ENCODE measurements at places on chromosomes 13 and 19.

GRCh38 chr13:100954430-100955305 is 280.1 kb upstream of the TMTC4 start:
- no peak for DNase-seq

DNA sequence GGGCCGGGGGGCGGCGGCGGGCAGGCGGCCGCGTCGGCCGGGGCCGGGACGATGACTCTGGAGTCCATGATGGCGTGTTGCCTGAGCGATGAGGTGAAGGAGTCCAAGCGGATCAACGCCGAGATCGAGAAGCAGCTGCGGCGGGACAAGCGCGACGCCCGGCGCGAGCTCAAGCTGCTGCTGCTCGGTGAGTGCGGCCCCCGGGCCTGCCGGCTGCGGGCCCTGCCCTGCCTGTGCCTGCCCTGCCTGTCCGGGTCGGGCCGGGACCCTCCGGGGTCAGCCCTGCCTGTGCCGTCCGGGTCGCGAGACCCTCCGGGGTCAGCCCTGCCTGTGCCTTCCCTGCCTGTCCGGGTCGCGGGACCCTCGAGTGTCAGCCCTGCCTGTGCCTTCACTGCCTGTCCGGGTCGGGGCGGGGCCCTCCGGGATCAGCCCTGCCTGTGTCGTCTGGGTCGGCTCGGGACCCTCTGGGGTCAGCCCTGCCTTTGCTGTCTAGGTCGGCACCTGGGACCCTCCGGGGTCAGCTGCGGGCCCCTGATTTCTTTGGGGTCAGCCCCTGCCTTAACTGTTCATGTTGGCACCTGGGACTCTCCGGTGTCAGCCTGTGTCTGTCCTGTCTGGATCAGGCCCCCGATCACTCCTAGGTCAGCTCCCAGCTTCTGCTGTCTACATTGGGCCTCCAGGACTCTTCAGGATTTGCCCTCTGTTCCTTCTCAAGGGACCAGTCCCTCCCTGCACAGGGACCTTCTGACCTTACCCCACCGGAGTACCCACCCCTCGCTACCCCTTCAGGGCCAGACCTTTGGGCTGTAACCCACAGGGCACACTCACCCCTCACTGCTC is 659 bp downstream of the GNA11 start:
- DNase-seq = no peak

GRCh38 chr13:79803989-79804388 is 323.0 kb downstream of the NDFIP2 start:
- no peak for DNase-seq

GRCh38 chr13:72384186-72384823 is 343.1 kb downstream of the MZT1 start:
- no peak for DNase-seq

- no peak for DNase-seq
These were observed 254.7 kb downstream of the DNAJC15 start for GRCh38 chr13:43278127-43278526.

- no peak for DNase-seq
These were observed 62.6 kb downstream of the STK24 start for GRCh38 chr13:98514288-98514687.

- no peak for DNase-seq
These were observed 156.4 kb downstream of the COL4A1 start for GRCh38 chr13:110150384-110151101.

DNA sequence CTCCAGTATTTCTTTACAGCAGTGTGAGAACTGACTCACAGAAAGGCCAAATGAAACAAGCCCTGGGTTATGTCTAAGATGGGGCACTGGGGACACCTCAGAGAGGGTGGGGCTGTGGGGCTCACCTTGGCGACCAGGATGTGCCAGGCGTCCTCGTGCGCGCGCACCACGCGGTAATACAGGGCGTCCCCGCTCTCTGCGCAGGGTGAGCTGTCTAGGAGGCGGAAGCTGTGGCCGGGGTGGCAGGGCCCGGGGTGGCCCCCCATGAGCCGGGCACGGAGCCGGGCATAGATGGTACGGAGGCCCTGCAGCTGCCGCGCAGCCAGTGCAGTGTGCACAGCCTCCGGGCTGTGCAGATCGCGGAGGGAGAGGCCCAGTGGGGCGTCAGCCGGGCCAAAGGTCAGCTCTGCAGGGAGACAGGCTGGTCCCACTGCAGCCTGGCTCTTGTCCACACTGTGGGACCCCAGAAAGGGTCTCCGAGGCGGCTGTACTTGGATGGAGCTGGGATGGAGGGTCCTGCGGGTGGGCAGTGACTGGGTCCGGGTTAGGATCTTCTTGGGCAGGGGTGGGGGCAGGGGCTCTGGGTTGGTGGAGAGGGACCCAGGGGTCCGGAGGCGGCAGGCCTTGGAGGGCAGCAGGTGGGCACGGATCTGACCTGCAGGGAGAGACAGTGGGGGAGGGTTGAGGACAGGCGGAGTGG is 3.4 kb downstream of the PEAK3 start:
- DNase-seq = no peak

DNA sequence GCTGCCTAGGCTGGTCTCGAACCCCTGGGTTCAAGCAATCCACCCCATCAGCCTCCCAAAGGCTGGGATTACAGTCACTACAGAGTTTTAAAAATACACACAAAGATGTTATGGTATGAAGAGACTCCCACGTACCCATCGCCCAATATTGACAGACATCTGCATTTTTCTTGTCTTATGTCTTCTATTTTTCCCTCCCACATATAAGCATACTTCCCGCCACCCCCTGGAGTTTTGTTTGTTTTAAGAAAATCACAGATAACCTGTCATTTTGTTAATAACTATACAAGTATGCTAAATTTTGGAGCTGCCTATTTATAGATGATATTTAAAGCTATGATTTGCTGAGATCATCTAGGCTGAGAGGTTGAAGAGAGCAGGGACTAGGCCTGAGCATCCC is 6.2 kb upstream of the SMG9 start:
- no peak for DNase-seq

- DNase-seq = no peak
These were observed 27.1 kb downstream of the MEGF8 start for GRCh38 chr19:42352301-42353259.

DNA sequence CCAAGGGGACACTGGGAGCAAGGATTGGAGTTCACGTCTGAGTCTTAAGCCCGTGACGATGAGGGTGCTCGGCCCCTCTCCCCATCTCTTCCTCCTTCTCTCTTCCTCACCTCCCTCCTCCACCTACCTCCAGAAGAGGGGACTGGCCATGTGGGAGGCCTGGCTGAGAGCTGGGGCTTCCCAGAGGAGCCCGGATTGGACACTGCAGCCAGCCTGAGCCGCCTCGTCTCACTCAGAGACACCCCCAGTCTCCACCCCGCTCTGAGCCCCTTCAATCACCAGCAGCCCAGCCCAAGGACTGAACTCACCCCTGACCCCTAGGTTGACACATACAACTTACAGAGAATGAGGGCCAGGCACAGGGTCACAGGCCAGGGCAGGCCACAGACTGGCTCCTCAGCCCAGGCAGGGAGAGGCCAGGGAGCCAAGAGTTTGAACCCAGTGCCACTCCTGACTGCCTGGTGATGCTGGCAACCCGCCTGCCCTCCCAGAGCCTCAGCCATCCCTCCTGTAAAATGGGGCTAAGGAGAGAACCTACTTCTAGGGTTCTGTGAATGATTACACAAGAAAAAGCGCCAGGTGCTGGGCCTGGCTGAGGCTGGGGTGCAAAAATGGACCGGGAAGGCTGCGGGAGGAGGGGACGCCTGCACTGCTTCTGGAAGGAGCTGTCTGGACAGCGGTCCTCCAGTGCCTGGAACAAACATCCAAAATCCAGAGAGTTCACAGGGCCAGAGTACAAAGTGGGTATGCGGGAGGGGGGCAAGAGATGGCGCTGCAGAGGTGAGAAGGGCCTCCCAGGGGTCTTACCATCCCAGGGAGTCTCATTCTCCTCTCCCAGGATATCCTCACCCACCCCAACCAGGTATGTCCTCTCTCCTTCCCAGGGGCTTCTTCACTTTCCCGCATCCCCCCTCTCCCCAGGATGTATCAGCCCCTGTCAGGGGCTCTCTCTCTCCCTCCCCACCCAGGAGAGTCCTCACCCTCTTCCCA is 1.1 kb downstream of the CD79A start:
- DNase-seq = no peak

DNA sequence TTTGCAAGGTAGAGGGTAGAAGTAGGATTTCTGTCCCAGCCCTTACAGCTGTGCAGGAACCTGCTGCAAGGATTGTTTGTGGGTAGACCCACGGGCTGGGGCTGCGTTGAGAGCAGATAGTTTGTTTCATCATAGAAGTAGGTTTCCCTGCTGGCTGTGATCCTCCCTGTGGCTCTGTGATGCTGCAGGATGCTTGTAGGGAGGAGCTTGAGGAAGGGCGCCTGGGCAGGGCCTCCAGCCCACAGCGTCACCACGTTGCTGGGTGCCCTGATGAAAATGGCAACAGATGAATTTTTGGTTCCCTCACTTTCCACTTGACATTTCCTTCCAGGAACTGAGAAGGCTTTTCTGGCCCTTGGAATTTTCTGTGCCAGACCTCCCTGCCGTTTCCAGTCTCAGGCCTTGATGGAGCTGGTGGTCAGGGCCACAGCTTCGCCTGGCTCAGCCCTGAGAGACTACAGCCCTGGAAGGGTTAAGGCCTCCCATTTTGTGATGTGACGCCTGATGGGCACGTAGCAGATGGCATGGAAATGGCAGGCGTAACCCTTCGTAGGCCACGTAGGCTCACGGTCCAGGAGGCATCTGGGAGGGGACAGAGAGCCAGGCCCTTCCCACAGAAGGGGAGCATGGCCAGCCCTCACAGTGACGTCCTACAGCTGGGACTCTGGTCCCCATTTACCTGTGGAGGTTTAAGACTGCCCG is 42.2 kb downstream of the GATAD2A start:
- no peak for DNase-seq

DNA sequence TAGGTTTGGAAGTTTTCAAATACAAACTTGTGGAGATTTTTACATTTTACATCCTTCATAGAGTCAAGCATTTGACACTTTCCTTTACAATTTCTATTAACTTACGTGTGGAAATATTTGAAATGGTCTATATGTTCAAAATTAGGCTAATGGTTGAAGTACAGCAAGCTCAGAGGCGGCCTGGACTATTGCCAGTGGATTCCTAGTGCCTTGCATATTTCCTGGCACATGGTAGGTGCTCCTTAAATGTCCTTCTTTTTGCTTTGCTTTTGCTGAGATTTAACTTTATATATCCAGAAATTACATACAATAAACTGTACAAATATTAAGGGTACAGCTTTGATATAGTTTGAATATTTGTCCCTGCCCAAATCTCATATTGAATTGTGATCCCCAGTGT is 93.9 kb downstream of the UBL3 start:
- DNase-seq = no peak

DNA sequence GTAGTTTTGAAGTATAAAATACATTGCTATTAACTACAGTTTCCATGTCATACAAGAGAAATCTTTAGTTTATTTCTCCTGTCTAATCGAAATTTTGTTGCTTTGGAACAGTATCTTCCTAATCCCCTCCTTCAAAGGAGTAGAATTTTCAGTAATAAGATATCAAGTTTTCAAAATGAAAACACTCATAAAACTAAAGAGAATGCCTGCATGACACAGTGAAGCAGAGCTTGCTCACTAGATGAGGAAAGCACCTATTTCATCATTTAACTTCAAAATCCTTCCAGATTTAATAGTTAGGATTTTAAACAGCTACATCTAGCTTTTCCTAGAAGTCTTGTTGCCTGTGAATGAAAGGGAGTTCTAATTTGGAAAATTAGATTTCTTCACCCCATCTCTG is 80.8 kb downstream of the TNFSF11 start:
- DNase-seq = no peak

DNA sequence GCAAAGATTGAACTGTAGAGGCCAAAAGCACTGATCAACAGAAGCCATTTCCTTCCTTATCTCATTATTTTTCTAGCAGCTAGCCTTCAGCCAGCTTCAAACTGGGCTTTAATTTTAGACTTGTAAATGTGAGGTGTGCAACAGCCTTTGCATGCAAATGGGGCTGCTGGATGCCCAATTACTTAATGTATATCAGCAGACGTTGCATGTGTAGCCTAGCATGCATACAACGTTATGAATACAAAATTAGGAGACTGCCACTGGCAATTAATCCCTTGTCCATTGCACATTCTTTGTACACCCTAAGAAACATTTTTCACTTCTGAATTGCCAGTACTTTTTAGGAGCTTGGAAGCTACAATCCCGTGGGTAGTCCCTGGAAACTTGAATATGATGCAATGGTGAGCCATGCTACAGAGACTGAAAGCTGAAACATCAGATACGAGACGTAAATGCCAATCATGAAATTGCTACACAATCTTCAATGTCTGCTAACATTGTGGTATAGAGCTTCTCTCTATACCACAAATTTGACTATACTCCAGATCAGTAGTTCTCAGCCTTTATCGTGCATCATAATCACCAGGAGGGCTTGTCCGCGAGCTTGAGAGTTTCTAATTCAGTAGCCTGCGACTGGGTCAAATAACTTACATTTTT is 20.2 kb downstream of the EPSTI1 start:
- DNase-seq = no peak

DNA sequence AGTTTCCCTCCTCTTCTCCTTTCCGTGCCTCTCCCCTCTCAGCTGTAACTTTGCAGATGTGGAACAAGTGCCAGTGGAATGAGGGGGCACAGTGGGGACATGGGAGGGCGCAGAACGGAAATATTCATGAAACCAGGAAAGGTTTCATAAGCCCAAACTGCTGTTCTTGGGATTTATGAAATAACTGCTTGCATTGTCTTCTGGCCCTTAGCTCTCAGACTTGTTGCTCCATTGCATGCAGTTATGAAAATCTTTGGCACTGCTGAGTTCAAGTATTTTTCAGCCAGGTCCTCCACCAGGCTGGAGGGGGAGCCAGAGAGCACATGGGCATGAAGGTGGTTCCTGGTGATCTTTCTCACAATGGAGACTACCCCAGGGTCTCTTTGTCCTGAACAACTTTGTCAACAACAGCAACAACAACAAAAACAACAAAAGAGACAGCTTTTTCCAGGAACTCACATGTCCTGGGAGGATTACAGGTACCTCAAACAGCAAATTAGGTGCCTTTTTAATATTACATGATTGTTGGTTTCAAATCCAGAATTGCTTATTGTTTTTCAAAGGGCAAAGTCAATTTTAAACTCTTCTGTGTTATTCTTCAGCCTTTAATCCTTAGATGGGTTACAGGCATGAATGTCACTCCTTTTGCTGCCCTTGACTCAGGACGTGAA is 1.5 kb downstream of the RGCC start:
- peak; percentile 61 for DNase-seq

DNA sequence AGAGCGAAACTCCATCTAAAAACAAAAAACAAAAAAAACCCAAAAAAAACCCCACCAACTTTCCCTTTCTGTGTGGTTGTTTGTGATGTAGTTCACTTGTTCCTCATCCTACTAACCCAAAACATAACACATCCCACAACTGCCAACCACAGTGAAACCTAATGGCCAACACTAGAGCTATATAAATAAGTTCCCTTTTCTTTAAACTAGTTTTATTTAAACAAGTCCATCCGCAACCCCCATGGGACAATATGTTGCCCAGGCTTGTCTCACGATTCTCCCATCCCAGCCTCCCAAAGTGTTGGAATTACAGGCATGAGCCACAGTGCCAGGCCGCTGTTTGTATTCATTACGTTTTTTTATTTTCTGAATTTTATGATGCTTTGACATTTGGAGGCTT is 71.2 kb upstream of the ADGRE5 start:
- DNase-seq = no peak

DNA sequence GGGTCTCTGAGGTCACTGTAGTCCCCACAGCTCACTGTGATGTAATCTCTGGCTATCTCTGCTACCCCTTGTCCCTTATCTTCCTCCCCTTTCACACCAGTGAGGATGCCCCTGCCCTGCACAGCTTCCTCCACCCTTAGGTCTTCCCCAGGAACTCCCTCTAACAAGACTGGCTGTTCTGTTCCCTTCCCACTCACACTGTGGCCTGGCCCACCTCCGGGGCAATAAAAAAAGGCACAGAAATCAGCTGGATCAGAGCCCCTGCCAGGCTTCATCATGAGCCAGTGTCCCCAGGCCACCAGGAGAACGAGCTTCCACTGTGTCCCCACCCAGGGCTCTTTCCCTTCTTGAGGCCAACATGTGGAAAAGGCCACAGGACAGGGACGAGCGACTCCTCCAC is 4.6 kb downstream of the CEACAM3 start:
- DNase-seq = no peak

Data from activated CD4-positive, alpha-beta T cell treated with anti-CD3 and anti-CD28 coated beads, Interleukin-2, amount 50 U/mL, for 4 hours (primary cell).